Activated gamma-delta T cell treated with Interleukin-2 at 50 U/mL for 16 hours (primary cell): ENCODE measurements at places on chromosomes 1 and 21.

GRCh38 chr1:5751833-5752745 lies 240.1 kb downstream of the NPHP4 start:
- no peak for DNase-seq

DNA sequence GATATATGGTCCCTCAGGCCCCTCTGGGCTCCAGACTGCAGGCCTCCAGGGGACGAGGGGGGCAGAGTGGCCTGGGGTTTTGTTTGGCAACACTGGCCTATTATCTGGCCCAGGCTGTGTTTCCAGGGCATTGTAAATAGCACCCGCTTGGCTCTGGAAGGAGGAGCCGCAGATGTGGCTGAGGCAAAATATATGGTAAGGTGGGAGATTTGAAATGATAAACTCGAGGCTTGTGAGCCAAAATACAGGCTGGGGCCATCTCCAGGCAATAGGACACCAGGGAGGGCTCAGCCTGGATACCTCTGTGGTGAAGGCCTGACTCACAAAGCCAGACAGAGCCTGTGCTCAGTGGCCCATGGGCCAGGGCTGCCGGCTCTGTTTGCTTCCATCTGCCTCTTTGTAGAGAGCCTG lies 14.0 kb downstream of the NAV1 start:
- no peak for DNase-seq

DNA sequence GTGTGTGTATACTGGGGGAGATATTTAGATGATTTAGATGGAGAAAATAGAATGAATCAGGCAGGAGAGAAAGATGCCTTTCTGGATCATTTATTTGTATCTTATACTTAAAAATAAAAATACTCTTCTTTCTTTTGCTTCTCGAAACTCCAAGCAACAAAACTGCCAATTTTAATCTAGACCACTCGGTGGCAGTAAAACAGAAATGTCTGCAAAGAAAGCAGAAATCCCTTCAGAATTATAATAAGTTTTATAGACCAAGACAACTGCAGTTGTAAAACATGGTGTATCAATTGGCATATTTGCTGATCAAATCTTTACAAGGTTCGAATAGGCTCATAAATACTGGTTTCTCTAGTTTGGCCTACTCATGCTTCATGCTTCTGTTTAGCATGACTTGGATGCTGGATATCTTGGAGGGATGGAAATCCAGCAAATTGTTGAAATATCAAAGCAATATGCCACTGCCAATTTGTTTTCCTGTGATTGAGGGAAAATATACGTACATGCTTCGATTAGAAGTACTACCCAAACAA lies 15.1 kb upstream of the C1orf87 start:
- no peak for DNase-seq

DNA sequence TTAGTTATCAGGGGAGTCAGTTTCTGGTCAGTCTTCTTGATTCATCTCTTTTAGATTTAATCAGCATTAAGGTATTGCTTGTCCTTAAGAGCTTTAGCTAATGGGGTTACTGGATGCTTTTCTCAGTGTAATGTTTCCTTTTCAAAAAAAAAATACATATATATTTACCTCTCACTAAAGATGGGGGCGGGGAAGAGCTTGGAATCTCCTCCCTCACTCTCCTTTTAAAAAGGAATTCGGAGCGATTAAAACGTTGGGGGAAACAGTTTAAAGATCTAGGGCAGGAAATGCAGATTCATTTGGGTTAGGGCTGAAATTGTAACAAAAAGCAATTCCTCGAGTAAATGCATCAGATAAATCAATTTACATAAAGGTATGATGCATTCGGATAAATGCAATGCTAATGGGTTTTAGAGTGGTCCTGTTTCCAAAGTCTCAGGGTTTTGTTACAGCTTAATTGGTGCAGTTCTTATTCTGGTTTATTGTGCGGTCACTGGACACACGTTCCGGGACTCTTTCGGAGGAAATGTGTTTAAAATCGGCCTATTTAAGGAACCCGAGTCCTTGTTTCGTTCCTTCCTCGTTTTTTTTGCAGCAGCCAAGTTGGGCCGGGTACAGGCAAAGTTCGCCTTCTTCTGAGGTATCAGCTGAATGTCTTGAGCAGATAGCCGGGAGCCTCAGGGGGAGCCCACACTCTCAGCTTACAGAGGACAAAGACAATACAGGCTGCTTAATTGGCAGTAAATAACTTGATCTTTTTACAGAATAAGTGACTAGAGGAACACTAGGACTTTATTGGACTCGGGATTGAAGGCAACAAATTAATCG lies 1.6 kb downstream of the LMO4 start:
- no peak for DNase-seq

GRCh38 chr1:17865912-17866739 lies 111.0 kb downstream of the ACTL8 start:
- DNase-seq, result no peak

- DNase-seq, result no peak
Observed at GRCh38 chr1:219990782-219991510, 55.4 kb downstream of the EPRS1 start.

GRCh38 chr21:34147792-34148418 lies 74.5 kb downstream of the MRPS6 start:
- DNase-seq, result no peak

GRCh38 chr21:42525676-42526378 lies 12.2 kb downstream of the SLC37A1 start:
- DNase-seq, result no peak

DNA sequence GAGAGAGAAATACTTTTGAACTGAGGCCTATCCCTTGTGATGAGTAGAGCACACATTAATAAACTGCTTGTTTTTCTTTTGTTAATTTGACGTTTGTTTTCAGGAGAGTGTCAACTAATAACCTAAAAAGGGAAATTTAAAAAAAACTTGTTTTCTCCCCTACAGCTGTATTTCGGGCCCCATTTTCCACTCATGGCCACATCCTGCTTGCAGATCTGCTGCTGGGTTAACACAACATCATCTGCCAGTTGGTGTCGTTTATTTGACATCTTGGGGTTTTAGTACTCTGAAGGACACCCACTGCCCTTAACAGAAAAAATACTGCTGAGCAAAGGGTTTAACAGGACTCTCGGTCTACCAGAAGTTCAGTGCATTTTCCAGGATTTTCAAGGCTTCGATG lies 848 bp upstream of the PYHIN1 start:
- peak; percentile 48 for DNase-seq

DNA sequence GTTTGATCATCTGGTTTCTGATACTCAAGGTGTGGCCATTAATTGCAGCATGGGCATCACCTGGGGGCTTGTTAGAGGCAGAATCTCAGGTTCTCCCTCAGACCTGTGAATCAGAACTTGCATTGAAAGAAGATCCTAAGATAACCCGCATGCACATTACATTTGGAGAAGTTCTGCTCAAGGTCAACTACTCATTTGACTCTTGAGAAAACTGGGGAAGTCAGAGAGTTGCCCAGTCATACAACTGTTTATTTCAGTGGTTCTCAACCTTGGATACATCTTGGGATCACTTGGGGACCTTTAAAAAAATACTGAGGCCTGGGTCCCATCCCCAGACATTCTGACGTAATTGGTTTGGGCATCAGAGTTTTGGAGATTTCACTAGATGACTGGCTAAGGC lies 30.5 kb downstream of the CAMTA1 start:
- DNase-seq, result no peak
